CD4-positive, alpha-beta T cell treated with Interleukin-17A for 4 hours (primary cell): ENCODE measurements at places on chromosomes 11 and 22.

DNA sequence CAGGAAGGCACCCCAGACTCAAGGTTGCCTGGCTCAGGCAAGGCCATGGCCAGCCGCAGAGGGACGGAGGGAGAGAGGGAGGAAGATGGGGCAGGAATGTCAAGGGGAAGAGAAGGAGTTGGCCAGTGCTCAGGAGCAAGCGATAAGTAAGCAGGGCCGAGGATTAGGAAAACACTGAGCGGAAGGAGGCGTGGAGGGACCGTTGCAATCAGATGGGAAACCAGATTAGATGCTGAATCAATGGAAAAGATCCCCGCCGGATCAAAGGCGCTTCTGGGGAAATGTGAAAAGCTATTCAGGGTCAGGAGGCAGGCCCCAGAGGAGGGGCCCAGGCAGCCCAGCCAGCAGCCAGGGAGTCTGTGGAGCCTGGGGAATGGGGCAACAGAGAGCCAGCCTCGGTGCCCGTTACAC, 26.6 kb upstream of the MYEOV start:
- DNase-seq: no peak

DNA sequence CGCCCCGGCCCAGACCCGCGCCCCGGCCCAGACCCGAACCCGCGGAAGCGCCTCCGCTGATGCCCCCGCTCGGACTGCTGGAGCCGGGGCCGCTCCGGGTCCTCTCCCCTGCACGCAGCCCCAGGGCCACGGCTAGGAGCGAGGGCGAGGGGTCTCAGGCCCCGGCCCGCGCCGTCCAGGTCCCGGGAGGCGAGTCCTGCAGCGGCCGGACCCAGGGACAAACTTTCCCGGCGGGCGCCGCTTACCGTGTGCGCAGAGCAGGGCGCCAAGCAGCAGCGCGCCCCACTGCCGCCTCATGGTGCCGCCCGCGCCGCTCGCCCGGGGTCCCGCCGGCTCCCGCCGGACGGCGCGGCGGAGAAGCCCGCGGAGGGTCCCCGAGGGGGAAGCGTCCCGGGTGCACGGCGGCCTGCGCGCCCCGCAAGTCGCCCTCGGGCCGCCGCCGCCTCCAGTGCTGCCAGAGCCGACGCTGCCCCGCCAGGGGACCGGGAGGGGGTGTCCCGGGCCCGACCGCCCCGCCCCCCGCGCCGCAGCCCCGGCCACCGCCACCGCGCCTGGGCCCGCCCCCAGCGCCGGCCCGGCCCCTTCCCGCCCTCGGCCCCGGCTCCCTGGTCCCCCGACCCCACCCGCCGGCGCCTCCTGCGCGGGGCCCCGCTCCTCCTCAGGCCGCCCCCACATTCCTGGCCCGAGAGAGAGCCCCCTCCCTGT, at the start of gene LRP4:
LRP4 (minus strand) TSS at position 468 of the 705 bp plus-strand sequence; CDS start at position 297, 171 bp downstream.
- DNase-seq: peak; percentile 50

GRCh38 chr22:30422481-30423300, 2.9 kb upstream of the MTFP1 start:
- DNase-seq: peak; percentile 36

DNA sequence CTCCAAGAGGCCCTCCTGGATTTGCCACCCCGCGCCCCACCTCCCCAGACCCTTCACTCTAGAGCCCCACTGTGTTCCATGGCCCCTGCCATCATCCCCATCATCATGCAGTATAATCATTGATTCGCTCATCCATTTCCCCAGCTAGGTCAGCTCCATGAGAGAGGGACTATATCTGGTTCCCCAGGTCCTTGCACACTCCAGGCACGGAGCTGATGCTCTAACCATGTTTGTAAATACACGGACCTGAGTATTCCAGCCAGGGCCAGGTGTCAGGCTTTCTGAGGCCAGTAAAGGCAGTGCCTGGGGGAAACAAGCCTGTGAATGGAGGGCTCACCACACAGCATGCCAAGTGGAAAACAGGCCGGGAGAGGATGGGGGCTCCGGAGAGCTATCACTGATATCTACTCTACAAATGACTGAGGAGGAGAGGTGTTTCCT, 27.1 kb upstream of the OAF start:
- no peak for DNase-seq

DNA sequence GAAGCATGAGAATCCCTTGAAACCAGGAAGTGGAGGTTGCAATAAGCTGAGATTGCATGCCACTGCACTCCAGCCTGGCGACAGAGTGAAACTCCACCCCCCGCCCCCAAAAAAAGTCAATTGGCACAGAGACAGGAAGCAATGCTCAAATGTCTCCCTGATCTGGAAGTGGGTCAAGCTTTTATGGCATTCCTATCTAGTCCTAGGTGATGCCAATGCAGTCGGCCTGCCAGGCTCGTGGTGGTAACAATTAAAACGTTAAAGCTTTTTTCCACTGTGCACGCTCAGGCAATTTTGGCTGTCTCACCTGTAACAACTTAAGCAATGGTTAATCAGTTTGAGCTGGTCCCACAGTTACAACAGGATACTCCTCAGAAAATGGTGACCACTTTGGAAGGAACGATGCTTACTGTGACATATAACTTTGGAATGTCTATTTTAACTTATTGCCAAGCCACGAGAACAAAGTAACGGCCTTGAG, 18.9 kb upstream of the PISD start:
- no peak for DNase-seq

DNA sequence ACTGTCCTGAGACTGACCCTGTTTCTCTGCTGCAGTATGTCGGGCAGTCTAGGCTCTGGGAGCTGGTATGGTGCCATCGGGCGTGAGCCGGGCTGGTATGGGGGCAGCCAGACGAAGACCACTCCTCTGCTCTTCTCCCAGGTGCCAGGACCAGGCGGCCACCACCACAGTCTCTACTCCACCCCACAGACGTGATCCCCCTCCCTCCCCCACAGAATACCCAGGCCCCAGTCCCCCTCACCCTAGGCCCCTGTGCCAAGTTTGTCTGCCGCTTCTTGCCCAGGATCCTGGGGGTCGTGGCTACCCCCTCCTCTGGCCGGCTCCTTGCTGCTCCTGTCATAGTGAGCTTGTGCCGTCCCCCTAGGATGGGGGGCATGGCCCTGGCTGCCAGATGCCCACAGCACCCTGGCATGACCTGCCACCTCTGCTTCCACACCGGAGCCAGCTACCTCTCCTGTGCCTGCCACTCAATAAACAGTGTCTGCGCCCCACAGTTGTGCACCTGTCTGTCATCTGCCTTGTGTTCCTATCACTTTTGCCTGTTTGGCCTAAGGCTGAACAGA, 2.0 kb upstream of the KCNK4 start:
- no peak for DNase-seq

- no peak for DNase-seq
Measured at GRCh38 chr22:40748388-40749355, 69.4 kb downstream of the MCHR1 start.

DNA sequence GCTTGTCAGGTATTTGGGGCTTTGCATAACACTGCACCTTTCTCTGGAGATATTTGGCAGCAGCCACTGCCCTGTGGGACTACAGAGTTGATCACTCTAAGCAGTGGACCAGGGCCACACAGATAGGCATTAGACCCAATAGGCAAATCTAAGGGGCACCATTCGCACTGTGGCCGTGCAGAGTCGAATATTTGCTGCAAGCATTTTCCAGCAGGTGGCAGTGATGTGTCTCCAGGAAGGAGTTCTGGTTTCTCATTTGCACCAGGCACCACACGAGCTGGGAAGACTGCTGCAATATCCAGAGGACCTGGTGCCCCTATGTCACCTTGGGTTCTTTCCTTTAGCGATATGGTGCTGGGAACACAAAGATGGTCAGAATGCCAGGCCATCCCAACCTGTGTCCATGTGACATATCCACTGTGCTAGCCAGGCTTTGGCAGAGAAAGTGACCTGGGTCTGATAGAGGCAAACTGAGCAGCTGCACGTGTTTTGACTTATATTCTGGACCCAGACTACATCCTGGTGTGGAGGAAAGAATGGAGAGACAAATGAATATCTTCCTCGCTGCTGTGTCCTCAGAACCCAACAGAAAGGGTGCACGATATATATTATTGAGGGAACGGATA, 318.7 kb downstream of the BUD13 start:
- DNase-seq: peak; percentile 5

DNA sequence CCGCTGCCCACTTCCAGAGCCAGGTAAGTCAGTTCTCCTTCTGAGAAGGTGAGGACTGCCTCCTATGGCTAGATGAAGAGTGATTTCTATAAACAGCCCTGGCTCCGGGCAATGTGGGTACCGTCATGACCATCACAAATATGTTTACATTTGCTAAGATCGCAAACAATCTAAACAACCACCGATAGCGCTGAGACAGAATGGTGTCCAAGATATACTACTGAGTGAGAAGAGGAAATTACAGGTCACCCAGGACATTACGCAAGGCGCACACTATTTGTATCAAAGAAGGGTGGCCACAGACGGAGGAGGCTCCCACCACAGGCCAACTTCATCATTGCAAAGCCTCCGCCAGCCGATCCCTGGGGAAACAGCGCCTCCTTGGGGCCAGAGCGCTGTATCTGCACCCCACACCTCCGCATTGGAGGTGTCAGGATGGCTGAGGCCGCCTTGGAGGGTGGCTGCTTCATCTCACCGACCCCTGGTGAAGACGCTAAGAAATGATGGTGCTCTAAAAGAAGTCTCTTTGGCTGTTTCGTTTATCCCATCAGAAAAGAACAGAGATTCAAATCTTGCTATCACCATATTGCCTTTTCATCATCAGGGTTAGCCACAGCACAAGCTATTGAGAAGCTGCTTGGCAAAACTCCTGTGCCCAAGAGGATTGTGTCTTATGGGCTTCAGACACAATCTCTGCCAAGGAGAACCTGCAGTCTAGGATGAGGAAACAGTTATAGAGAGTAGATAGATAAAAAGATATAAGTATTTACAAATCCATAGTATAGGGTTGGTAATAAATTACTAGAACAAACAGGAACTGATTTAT, 12.3 kb upstream of the ASRGL1 start:
- DNase-seq: peak; percentile 61
